IMR-90 (cell line): ENCODE measurements at places on chromosomes 3 and 15.

GRCh38 chr15:100055821-100056220 is 286.0 kb downstream of the ADAMTS17 start:
- DNase-seq = no peak

- peak; percentile 57 for DNase-seq
Observed at GRCh38 chr3:151900884-151901643, 27.6 kb downstream of the SUCNR1 start.

GRCh38 chr3:153785901-153786300 is 335.3 kb upstream of the ARHGEF26 start:
- no peak for DNase-seq

DNA sequence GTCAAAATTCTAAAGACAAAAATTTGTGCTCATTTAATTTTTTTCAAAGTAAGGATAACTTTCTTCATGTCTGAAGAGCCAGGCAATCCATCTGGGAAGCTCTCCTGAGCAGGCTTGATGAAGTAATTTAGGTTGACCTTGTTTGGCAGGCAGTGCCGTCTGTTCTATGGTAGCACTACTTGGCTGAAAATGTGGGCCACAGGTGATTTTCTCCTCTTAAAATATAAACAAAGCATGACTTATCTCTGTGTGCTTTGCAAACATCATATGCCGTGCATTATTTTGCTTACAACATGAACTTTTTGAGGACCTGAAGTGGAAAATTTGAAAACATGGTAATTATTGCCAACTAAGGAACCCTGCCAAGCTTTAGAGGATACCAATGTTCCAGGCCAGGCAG is 143.2 kb downstream of the RAP2B start:
- no peak for DNase-seq

DNA sequence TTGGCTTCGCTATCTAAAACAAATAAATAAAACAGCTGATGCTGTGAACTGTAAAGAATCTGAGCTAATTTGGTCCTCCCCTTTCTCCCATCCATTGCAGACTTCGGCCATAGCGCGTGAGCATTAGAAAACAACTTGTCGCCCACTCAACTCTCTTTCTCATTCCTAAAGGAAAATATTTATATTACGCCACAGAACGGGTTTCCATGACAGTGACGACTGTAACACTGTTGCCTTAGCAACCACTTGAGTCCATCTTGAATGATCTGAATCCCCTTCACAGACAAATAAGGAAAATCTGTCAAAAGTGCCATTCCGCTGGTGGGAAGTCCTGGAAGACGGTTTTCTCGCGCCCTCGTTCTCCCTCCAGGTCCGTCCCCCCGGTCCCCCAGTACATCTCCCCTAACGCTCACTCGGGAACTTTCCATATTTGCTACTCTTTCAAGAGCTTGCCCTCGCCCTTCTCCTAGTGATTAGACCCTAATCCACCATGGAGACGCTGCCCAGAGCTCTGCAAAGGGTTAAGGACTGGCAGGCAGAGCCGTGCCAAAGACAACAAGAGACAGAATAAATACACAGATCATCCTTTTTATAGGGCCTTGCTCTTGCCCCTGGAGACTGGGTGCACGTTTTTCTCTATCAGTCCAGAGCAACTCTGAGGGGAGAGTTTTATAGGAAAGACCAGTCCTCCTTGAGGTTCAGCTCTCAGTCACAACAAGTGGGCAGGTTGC is 50.5 kb downstream of the CRYGS start:
- DNase-seq = peak; percentile 59

- DNase-seq = peak; percentile 53
Observed at GRCh38 chr3:72318504-72319193, 529.6 kb downstream of the SHQ1 start.

DNA sequence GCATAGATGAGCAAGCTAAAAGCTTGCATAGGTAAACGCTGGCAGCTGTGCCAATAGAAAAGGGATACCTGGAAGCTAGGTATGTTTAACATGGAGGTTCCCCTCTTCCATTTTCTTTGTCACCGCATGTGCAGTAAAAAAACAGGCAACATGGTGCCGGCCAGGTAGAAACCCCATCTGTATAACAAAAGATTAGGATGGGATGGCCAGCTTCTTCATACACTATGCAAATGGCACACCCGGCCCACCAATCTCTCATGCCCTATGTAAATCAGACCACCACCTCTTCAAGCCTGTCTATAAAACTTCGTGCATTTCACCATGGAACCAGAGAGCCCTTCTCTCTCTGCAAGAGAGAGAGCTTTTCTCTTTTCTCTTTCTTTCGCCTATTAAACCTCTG is 224.3 kb upstream of the P2RY1 start:
- no peak for DNase-seq

DNA sequence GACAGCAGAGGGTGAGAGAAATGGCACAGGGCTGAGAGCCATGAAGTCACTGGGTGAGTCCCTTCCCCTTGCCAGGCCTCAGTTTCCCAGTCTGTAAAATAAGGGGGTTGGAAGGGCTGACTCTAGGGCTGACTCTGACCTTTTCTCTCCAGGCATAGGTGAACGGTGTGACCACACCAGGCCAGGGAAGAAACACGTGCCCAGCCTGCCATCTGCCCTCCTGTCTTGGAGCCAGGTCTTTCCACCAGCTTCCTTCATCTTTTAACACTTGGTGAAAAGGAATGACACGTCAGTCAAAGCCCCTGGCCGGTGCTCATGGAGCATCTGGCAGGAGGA is 74.4 kb downstream of the CPN2 start:
- no peak for DNase-seq

- DNase-seq = no peak
Observed at GRCh38 chr3:59436164-59436958, 386.5 kb upstream of the CFAP20DC start.
